ENCODE measurements at places on chromosomes 2 and 18.

DNA sequence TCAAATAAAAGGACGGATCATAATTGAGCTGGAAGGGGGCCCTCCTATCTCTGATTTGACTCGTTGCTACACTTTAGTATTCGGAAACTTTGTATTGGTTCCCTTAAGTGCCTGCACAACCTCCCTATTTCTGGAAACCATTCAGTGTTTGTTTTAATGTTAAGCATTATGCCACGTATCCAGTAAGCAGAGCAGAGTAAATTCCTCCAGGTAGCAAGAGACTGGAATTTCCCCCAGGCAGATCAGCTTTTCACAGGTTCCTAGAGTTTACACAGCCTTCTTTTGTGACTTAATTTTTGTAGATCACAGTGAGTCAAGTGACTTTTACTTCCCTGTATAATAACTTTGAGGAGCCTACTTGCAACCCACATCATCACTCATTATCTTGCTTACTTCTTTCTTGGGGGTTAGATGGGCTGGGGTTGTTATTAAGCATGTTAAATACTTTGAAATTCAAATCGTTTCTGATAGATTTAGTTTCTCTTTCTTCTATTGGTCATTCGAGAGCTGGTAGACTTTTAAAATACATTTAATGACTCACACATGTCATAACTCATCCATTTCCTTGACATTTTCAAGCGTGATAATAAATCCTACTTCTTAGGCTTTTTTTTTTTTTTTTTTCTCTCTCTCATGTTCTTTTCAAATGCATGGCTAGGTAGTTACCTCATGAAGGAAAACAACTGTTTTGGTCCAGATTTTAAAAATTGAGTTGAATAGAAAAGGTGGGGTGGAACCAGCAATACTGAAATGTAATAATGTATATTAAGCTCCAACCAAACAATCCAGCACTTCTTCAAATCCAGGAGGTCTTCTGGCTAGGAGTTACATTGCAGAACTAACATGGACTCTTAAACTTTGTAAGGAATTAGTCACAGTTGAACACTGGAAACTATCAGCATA is 219.3 kb downstream of the NEDD4L start:
- no peak for DNase-seq

DNA sequence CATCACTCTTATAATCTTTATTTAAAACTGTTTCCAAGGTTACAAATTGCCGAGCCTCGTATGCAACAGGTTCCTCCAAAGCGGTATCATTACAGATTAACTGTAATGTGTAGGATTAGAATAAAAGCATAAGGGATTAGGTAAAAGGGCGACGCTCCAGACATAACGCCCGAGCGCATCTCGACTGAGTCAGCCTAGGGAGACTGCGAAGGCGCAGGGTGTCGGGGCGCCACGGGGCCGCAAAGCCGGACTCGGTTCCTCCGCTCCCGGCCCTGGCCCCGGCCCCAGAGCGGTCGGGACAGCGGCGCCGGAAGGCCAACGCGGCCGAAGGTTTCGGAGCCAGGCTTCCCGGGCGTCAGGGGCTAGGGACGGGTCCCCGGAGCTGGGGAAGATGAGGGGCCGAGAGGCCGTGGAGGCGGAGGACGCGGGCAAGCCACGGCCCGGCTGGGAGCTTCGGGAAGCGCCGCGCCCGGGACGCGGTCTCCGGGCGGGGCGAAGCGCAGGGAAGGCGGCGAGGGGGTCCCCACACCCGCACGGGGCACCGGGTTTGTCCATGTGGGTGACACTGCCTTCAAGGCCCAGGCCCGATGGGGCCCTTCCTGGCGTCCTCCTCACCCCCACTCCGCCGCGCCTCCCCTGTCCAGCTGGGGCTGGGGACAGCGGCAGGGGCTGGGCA is 12.9 kb upstream of the SIX3 start:
- DNase-seq: no peak

DNA sequence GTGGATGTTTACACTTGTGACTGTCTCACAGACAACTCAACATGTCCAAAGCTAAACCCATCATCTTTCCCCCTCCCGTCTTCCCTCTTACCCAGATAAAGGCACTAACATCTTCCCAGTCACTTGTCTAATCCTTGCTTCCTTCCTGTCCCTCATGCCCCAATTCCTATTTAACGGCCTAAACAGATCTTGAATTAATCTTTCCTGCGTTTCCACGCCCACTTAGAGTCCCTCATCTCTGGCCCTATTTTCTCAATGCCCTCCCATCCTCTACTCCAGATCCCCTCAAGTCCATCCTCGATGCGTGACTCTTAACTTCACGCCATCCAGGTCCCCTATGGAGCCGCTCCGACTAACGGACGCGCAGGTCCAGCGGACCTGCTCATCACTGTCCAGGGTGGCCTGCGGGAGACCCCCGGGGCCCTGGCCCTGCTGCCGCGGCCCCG is 682 bp upstream of the SCLY start:
- no peak for DNase-seq

GRCh38 chr2:148720501-148721001 is 76.0 kb downstream of the EPC2 start:
- no peak for DNase-seq

- DNase-seq: no peak
These were observed 56.9 kb downstream of the LPIN2 start for GRCh38 chr18:2956056-2956455.

- DNase-seq: no peak
These were observed 91.9 kb upstream of the CAVIN2 start for GRCh38 chr2:191938779-191939178.

DNA sequence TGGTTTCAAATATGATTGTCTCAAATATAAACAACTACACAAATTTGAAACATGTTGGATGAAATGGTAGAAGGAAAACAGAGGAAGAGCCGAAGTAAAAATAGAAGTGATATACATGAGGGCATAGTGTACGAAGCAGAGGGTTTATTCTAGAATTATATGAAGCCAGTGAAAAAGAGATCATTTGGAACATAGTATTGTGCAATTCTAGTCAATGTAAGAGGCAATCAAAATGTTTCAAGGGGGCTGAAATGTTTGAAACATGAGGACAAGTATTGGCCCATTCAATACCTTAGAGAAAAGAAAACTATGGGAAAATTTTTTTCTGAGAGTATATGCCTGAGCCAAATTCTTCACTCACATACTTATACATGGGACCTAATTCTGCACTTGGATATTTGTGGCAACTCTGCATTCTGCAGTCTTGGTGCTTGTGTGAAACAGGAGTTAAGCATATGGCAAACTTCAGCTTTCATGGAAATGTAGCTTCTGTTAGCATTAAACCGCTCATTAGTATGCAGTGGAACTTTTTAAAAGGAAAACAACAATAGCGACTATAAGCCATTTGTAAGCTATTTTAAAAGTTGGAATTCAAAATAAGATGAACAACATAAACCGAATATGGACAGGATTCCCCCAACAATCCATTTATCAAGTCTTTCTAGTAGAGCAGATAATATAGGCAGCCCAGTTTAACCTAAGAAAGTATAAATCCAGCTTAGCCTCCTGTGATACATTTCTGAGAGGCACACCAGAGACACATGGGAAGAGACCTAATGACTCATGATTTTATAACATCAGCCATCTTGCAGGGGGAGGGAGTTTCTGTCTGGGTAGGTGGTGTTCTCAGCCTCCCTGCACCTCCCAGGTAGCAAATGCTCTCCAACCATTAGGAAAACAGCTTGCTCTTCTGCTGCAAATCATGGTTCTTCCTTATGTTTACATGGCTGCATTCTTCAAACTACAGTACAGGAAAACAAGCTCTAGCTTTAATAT is 197.8 kb downstream of the PAX3 start:
- DNase-seq: no peak

- DNase-seq: no peak
These were observed 4.4 kb upstream of the SPRED2 start for GRCh38 chr2:65436824-65437221.

DNA sequence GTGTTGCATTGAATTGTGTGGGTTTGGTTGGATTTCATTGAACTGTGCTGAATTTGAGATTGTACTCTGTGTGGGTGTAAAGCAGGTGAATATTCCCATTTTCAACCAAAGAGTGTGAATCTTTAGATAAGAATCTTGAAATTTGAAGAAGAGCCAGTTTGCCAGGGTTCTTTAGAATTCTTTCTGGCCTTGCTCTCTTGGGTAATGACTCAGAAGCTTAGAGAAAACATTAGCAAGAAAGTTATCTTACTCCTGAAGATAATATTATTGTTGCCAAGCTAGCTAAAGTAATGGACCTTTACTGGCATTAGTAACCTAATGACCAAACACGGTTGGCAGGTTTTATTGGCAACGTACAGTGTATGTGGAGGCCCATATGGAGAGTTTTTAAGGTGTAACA is 46.4 kb upstream of the SIX3 start:
- DNase-seq: no peak

DNA sequence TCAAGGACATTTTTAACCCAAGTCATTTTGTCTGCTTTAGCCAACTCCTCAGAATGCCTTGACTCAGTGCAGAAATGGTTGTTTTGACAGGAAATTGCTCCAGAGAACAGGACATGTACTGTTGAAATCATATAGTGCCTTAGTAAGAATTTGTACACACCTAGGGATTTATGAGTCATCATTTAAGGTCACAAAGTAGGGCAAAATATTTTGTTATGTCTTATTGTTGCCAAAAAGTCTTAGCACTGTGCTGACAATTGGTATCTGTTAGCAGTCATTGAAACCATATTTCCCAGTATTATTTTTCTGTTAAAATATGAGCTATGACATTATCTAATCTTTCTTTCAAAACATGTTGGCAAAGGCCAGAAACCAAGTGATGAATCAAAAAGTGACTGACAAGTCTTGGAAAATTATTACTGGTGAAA is 104.5 kb downstream of the OSBPL6 start:
- DNase-seq: no peak

DNA sequence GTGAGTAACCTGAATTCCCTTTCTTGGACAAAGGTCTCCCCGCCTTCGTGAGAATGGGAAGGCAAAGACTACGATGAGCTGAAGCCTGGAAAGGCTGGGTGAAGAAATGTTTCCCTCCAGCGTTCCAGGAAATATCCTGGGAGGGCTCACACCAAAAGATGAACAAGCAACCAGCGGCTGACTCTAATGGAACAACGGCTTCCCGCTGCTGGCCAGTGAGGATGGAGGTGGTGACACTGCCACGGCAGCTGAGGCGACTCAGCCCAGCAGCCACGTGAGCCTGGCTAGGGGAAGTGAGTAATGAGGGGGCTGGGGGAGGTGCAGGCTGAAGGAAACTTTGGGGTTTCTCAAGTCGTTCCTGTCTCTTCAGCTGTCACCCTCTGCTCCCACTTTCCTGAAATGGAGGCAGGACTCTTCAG is 105.0 kb upstream of the SMAD7 start:
- no peak for DNase-seq

DNA sequence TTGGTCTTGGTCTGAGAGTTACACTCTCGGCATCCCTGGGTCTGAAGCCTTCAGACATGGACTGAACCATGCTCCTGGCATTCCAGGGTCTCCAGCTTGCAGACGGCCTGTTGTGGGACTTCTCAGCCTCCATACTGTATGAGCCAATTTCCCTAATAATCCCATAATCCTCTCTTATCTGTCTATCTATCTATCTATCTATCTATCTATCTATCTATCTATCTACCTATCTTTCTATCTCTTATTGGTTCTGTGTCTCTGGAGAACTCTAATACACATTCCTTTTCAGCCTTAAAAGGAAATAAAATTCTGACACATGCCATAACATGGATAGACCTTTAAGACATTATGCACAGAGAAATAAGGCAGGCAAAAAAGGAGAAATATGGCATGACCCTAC is 24.4 kb downstream of the SLC39A6 start:
- no peak for DNase-seq

GRCh38 chr2:132593171-132593570 is 76.8 kb downstream of the LYPD1 start:
- no peak for DNase-seq

DNA sequence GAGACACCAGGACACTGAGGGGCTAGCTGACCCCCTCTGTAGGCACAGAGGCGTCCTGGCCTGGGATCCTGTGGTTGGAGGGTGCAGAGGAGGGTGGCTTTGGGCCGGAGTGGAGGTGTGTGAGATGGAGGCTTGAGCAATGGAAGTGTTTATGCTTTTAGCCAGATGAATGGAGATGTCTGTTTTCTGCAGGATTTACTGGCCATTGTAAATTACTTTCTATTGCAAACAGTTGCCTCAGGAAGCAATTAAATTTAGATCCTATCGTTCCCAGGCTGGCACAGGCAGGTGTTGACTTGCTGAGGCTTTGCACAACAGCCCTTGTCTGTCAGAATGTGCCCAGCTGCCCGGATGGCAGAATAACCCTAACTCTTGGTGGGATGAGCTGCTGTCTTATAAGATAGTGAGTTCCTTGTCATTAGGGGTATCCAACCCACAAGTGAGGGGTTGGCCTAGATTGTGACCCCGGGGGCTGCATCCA is 1.8 kb upstream of the ARID5A start:
- no peak for DNase-seq

DNA sequence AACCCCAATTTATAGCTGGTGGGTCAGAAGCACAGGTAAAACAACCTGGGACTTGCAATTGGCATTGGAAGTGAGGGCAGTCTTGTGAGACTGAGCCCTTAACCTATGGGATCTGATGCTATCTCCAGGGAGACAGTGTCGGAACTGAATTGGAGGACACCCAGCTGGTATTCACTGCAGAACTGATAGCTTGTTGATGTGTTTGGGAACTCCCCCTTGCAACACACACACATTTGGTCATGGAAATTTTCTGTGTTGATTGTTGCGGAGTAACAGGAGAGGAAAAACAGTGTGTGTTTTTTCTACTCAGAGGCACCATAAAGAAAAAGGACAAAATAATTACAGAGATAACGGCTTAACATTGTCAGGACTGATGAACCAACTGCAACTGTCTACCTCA is 16.1 kb downstream of the TPGS2 start:
- no peak for DNase-seq

GRCh38 chr2:72929010-72929409 is 11.7 kb downstream of the EMX1 start:
- no peak for DNase-seq

DNA sequence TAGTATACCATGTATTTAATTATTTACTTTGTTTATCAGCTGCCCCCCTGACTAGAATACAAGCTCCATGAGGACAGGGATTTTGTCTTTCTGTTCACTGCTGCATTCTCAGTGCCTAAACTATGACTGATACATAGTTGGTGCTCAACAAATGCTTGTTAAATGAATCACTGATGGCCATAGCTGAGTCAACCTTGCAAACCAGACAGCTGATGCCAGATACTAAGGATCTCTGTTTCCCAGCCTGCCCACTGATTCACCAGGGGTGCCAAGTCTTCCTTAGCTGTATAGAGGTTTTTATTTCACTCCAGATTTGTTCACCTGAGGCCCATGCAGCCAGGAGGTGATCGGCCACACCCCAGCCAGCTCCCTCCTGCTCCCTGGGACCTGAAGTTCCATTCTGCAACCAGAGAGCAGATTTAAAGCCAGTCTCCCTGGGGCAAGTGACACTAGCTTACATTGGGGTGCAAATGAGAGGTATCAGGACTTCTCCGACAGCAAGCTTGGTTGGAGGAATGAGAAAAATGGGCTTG is 92.2 kb downstream of the C1QL2 start:
- DNase-seq: no peak

Measured in stimulated activated CD4-positive, alpha-beta T cell treated with anti-CD3 and anti-CD28 coated beads, Interleukin-1b, Interleukin-23, amount 100 ng/mL, for 1 hour (primary cell).